ENCODE measurements at places on chromosomes 5 and 9.

DNA sequence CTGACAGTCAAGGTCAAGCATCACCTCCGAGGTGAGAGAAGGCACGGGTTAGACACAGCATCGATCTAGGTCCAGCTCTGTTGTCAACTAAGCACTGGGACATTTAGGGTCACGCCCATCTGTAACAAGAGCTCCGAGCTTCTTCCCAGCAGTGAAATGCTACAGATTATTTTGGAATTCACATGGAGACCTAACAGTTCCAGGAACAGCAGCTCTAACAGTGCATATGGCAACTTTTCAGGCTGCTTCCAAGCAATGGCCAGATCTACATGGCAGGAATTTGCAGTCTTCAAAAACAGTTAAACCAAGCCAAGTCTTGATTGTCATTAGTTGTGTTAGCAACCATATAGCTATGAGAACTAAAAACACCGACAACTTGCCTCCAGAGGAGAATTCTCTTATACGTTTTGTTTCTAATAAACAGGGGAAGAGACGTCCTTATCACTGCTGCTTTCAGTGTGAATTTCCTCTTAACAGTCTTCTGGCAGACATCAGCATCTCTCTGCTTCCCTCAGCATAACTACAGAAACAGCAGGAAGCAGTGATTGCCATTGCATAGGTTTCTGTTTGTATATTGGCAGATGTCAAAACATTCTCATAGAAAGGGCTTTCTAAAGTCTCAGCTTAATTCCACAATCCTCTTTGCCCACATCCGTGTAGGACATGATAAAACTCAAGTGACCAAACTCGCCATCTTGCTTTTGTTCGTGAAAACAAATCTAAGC lies 242.1 kb upstream of the DAPK1 start:
- no peak for DNase-seq

- DNase-seq: peak; percentile 44
Observed at GRCh38 chr5:134101686-134102439, 12.6 kb upstream of the TCF7 start.

DNA sequence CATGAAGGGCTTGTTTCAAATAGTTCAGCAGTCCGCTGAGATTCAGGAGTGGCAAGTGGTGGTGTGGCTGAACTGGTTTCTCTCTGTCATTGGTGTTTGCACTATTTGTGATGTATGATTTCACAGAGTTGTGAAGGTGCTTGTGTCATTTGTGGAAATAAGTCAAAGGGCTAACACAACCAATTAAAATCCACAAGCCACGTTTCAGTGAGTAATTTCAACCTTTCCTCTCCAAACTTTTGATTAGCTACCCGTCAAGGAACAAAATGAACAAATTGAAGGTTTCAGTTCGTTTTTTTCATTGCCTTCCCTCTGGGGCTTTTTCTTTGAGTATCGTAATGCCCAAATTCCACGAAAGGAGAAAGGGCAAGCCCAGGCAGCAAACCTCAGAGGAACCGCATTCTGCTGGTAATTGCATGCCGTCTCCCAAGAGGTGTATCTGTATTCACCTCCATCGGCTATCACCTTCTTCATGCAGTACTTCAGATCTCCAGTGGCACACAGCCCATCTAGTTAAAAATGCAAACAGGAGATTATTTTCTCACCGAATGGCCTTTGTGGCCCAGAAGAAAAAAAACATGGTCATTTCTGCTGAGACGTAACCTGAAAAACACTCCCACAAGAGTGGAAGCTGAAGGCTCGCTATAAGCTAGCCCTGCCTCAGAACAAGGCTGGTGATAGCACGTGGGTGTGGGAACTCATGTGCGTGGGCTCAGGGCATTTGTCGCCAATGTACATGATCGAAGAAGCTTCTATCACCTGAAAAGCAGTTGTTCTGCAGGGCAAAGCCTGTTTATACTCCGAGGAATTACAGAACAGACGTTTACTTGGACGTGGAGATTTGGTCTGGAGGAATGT lies 197.1 kb downstream of the NR3C1 start:
- no peak for DNase-seq

DNA sequence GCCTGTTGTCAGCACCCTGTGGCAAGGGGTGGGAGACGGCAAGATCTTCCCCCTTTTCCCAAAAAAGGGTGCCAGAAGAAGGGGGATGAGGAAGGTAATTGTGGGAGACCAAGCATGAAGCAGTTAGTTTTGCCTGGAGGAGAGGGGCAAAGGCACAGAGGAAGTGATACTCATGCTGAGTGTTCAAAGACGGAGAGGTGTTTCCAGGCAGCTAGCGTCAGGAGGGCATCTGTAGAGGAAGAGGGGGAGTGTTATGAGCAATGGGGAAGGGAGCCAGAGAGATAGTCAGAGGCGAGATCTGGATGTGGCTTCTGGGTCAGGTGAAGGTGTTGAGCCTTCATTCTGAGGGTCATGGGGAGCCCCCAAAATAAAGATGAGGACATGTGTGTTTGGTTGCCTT lies 26.9 kb upstream of the ADAM19 start:
- DNase-seq: no peak

DNA sequence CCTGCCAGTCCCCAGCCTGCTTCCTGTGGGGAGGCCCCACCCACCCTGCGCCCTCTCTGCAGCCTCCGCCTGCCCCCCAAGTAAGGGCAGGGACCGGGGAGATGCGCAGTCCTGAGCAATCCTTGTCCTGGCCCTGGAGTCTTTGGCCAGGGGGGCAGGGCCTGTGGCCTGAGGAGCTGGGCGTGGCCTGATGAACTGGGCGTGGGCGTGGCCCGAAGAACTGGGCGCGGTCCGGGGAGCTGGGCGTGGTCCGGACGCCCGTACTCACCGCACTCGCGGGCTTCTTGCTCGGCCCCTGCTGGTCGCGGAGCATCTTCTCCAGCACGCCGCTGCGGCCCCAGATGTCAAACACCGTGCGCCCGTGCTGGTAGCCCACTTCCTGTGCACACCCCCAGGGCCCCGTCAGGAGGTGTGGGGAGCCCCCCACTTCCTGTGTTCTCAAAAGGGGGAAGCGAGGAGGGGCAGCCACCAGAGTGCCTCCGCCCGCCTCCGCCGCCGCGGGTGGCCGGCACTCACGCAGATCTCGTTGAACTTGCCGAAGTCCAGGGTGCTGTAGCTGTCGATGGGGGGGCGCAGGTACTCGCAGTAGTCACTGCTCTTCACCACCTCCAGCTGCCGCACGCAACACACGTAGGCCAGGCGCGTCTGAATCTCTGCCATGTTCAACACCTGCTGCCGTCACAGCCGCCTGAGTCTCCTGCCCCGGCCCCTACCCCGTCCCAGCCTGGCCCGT lies 2.7 kb upstream of the NSMF start:
- peak; percentile 58 for DNase-seq

- DNase-seq: no peak
Observed at GRCh38 chr5:3029396-3029795, 277.9 kb upstream of the IRX2 start.

- no peak for DNase-seq
Observed at GRCh38 chr5:148831590-148832565, 5.5 kb downstream of the ADRB2 start.

- DNase-seq: no peak
Observed at GRCh38 chr9:130220352-130220751, 45.2 kb upstream of the HMCN2 start.

DNA sequence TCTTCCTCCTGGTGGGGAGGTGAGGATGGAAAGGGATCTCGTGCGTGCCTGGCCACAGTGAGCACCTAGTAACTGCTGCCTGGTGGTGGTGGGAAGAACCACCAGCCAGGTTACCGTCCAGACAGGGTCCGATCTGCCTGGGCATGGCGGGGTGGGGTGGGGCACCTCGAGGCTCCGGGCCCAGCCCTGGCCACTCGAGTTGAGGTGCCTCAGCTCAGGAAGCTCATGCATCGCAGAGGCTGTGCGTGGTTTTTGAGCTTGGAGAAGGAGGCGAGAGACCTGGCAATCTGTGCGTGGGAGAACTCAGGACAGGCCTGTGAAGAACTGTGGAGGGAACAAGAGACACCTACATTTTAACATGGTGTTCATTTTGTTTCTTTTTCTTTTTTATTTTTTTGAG lies 31.0 kb upstream of the FIBCD1 start:
- no peak for DNase-seq

DNA sequence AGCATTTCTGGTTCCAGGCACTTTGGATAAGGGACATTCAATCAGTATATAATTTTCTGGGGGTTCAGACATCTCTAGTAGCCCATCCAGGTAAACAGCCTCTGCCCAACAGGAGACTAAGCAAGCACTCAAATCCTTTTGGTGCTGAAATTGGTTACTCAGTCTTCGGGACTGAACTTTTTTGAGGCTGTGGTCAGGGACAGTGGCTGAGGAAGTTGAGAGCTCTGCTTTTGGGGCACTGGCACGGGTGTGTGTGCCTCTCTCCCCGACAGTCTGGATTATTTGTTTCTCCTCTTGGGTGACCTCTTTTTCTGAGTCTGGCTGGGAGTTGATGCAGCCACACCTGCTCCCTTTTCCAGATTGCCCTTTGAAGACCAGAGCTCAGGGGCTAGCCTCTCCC lies 47.6 kb downstream of the ACER2 start:
- no peak for DNase-seq

- no peak for DNase-seq
Observed at GRCh38 chr9:75983319-75984045, 93.0 kb downstream of the PCSK5 start.

- no peak for DNase-seq
Observed at GRCh38 chr5:91430949-91431348, 47.8 kb upstream of the ARRDC3 start.

GRCh38 chr5:14185326-14186058 lies 42.4 kb downstream of the TRIO start:
- no peak for DNase-seq

- no peak for DNase-seq
Observed at GRCh38 chr5:135160036-135160675, 126.1 kb upstream of the PITX1 start.

DNA sequence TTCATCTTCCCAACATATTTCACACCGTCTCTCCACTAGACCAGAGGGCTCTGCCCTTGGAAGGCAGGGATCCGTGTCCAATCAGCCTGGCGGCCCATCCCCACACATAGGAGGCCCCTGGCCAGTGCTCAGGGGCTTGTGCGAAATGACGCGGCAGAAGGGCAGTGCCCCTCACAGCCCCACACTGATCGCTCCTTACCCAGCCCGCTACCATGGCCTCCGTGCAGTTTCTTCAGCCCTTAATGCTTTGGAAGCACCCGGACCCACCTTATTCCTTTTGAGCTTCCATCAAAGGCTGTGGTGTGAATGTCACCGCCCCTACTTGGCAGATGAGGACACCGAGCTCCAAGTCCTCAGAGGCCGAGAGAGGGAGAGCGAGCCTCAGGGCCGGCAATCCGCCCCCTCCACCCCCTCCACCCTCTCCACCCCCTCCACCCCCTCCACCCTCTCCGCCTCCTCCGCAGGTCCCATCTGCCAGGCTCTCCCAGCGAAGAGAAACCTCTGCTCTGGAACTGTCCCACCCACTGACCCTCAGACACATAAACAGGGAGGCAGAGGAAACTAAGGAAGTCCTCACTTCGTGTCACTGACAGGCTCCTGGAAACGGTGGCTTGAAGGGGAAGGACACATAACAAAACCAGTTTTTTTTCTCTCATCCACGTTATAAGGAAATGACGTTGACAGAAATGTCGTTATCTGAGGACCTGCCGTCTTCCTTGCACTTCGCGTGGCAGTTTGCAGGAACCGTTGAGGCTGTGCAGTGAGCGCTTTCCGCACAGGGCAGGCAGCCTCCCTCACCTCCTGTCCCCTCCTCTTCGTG lies 13.9 kb downstream of the QSOX2 start:
- no peak for DNase-seq

DNA sequence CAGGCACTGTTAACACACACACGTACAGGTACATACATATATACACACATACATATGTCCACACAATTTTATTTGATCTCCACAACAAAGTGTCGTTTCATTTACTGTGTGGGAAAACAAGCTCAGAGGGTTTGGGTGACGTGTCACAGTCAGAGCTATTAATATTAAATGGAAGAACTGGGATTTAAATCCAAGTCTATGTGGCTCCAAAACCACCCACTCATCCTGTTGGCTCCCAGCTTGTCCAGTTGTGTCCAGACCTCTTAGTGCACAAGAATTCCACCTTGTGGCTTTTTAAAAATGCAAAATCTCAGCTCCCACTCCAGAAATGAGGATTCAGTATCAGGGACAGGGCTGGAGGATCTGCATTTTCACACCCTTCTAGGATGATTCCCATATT lies 52.3 kb upstream of the PTPDC1 start:
- no peak for DNase-seq

DNA sequence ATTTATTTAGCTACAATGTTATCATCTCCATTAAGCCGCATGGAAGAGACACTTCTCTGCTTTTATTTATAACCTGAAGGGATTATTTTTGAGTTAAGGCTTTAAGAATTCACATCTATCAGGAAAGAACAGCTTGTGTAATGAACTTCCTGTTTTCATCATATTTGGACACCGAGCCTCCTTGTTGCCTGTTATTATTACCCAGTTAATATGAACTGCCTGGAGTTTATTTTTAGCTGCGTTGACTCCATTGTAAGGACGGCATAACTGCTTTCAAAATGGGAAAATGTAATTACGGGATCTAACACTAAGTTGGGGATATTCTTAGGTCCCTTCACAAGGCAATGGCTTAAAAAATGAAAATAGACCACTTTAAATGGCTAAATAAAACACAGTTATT lies 89.0 kb upstream of the NR4A3 start:
- DNase-seq: no peak

DNA sequence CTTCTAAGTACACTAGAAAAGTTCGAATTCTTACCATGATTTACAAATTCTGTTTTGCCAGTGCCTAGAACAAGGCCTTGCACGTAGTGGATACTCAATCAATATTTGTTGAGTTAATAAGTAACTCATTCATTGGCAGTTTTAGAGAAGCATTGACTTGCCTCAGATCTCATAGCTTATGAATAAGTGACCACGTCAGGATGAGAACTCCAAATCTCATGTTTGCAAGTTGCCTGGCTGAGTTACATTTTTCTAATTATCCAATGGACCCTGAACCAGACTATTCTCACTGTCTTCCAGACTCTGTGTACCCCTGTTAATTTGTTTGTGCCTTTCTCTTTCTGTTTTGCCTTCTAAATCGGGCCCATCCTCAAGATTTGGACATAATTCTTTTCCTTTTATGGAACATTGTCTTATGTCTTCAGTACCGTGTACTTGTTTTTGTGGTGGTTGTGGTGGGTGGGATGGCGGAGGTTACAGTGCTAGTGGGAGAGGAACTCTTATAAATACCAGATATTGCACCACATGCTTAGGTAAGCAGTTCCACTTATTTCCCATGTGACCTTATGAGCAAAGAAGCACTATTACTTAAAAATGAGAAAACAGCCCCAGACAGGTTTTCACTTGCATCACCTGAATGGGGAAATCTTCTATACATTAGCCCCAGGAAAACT lies 96.3 kb downstream of the UNC13B start:
- DNase-seq: no peak

DNA sequence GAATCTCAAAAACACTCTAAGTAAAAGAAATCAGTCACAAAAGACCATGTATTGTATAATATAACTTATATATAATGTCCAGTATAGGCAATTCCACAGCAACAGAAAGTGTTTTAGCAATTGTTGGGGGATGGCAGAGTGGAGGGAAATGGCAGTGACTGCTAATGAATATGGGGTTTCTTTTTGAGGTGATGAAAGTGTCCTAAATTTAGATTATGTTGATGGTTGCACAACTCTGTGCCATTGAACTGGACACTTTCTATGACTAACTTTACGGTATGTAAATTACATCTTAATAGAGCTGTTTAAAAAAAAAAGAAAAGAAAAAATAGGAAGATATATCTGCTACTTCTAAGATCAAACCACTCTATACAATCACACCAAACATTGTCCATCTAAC lies 124.9 kb upstream of the ZNF462 start:
- no peak for DNase-seq

- no peak for DNase-seq
Observed at GRCh38 chr5:169131616-169132301, 169.2 kb downstream of the SLIT3 start.

All from activated CD4-positive, CD25-positive, alpha-beta regulatory T cell treated with anti-CD3 and anti-CD28 coated beads, Interleukin-2, amount 50 U/mL, for 16 hours (primary cell).